ENCODE measurements at places on chromosomes 13 and 19. TPM values are rescaled to one million over a fixed set of nuclear protein-coding genes. Genes with fewer than 3 reads are reported as not detected.

PSG11 gene
- polyA plus RNA-seq, result not detected

LENG9 gene
- polyA plus RNA-seq, result 7.8 TPM

ZNF442 gene
- polyA plus RNA-seq, result 2.0 TPM

F2RL3 gene
- 1.4 TPM for polyA plus RNA-seq

DIAPH3 gene
- polyA plus RNA-seq, result 6.7 TPM

LHB gene
- polyA plus RNA-seq, result 45.8 TPM

PABPC3 gene
- polyA plus RNA-seq, result 0.08 TPM
